ENCODE measurements at places on chromosomes 6 and 20.

DNA sequence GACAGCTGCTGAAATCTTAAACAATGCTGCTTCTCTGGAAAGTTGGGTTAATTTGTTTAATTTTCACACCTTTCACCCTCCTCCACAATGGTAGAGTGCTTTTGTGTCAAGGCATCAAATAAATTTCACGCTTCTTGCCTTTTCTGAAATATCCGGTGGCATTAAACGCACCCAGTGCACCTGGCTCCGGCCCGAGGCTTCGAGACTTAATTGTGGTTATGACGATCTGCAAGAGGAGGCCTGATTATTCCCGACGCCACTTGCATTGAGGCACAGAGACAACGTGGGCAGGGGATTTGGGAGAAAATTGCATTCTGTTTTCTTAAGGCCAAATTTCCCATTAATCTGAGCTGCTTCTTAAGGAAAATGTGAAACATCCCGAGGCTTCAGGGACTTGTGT, 152.2 kb downstream of the CDH4 start:
- DNase-seq, result no peak

DNA sequence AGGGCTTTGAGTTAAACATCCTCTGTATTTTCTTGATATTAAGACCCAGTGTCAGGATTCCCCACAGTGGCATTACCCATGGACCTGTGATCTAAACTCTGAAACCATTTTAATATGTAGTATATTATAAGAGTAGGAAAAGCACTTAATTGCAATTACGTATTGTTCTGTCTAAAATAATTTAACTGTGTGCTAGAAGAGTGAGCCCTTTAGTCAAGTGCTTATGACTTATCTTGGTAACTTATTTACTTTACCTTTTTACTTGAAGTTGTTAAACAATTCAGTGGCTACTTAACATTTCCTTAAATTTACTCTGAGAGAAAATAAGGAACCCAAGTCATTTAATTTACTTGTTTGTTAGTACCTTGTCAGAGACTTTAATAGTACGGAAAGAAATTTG, 173.6 kb downstream of the CDKAL1 start:
- no peak for DNase-seq

DNA sequence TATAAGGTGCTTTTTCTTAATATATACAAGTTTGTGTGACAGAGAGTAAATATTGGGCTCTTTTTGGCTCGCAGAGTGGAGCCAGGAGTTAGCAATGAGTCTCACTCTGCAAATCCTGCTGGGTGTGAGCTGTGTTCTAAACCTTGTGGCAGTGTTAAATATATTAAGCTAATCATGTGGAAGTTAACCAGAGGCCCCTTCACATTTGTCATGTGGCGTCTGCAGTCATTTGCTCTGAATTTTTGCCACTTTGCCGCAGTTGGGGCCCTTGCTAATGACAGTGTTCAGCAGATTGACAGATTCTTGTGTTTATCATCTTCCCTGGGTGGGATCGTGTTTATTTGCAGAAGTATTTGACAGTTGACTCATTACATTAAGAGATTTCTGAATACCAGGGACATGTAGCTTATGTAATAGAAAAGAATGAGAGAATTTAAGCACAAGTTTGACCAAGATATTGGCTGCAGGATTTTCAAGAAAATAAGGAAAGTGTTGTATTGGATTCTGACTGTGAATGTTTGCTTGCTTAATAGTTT, 37.9 kb downstream of the SPATA2 start:
- DNase-seq, result no peak

DNA sequence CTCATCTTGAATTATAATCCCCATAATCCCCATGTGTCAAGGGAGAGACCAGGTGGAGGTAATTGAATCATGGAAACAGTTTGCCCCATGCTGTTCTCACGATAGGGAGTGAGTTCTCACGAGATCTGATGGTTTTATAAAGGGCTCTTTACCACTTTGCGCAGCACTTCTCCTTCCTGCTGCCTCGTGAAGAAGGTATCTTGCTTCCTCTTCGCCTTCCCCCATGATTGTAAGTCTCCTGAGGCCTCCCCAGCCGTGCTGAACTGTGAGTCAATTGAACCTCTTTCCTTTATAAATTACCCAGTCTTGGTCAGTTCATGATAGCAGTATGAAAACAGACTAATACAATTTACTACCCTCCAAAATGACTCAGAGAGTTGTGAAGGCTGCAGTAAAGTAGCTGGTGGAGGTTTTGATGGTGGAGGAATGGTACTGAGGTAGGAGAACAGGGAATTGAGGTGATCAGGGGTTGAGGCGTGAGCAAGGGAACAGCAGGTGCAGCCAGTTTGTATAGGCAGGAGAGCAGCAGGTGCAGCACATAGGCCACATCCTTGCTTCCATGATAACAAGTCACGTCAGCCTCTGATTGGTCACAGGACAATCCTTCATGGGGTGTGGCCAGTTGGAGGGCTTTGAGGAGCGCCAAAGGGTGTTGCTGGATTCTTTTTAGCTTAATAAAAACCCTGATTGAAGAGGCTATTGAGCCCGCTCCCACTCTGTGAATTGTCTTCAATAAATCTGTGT, 150.0 kb downstream of the CDC5L start:
- peak; percentile 24 for DNase-seq

DNA sequence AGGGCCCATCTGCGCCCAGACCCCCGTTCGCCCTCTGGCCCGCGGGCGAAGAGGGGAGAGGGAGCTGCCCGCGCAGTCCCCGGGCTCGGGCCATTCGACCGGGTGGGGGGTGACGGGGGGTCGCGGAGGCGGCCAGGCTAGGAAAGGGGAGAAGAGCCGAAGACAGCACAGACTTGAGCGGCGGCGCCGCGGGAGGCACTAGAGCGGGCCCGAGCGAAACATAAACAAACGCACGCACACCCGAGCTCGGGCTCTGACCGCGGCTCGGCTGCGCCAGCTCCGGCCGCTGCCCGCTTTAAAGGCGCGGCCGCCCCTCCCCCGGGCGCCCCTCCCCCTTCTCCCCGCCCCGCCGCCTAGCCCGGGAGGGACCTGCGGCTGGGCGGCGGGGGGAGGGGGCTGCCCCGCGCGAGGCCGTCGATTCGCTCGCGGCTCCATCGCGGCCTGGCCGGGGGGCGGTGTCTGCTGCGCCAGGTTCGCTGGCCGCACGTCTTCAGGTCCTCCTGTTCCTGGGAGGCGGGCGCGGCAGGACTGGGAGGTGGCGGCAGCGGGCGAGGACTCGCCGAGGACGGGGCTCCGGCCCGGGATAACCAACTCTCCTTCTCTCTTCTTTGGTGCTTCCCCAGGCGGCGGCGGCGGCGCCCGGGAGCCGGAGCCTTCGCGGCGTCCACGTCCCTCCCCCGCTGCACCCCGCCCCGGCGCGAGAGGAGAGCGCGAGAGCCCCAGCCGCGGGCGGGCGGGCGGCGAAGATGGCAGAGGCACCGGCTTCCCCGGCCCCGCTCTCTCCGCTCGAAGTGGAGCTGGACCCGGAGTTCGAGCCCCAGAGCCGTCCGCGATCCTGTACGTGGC, at the start of gene FOXO3:
FOXO3 (plus strand) TSS at position 455 of the 846 bp plus-strand sequence; CDS start at position 747, 292 bp downstream.
- DNase-seq, result peak; percentile 36

DNA sequence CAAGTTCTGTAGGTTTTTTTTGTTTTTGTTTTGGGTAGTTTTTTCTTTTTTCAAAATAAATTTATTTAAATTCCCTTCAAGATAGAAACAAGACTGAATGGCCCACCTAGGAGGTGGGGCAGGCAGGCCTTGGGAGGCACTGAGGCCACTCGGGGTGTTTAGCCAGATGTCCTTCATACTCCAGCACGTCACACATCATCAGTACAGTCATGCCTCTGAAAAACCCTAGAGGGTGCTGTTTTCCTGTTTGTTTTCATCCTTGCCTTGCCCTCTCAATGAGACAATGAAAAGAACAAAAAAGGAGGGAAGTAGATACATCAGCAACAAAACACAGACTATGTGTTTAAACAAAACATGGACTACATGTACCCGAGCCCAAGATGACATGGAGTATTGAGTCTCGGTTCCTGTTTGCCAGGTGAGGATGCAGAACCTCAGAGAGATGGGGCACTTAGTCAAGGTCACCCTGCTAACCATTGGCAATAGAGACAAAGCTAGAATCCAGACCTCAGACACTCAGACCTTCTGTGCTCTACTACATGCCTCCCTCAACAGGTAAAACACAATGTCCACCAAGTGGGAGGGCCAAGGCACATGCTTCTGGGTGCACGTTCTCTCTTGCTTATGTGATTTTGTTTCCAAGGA, 26.8 kb upstream of the CLIC5 start:
- DNase-seq, result peak; percentile 30

- DNase-seq, result no peak
Measured at GRCh38 chr6:149461670-149462069, 23.1 kb downstream of the ZC3H12D start.

DNA sequence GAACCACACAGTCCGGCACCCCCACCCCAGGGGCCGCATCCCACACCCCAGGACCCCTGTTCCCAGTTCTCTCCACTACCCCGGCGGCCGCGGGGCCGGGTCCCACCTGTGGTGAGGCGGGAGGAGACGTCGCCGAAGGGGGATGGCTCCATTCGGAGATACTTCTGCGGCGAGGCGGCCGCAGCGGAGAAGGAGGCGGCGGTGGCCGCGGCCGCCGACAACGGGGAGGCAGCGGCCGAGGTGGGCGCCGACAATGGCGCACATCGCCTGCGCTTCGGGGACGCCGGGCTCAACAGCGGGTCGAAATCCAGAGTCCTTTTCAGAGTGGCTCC, 723 bp downstream of the AKIRIN2 start:
- no peak for DNase-seq

DNA sequence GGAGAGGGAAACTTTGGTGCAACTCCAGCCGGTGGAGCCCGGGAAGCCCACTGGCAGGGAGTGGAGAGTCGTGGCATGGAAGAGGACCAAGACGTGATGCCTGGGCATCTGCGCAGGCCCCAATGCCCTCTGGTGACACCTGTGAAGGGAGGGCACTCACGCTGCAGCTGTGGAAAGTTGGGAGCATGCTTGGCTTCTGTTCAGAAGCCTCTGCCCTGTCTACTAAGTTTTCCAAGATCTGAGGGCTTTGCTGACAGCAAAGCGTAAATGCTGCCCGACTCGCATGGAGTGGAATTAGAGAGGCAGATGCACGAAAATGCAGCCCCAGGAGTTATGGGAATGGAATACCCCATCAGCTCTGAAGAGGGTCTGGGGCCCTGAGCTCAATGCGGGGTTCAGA, 75.7 kb downstream of the SYNDIG1 start:
- no peak for DNase-seq

DNA sequence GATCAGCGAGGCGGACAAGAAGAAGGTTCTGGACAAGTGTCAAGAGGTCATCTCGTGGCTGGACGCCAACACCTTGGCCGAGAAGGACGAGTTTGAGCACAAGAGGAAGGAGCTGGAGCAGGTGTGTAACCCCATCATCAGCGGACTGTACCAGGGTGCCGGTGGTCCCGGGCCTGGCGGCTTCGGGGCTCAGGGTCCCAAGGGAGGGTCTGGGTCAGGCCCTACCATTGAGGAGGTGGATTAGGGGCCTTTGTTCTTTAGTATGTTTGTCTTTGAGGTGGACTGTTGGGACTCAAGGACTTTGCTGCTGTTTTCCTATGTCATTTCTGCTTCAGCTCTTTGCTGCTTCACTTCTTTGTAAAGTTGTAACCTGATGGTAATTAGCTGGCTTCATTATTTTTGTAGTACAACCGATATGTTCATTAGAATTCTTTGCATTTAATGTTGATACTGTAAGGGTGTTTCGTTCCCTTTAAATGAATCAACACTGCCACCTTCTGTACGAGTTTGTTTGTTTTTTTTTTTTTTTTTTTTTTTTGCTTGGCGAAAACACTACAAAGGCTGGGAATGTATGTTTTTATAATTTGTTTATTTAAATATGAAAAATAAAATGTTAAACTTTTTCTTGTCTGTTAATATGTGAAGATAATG, 2.2 kb downstream of the HSPA1B start:
- DNase-seq, result peak; percentile 42

GRCh38 chr6:139690007-139690406, 315.6 kb upstream of the CITED2 start:
- no peak for DNase-seq

DNA sequence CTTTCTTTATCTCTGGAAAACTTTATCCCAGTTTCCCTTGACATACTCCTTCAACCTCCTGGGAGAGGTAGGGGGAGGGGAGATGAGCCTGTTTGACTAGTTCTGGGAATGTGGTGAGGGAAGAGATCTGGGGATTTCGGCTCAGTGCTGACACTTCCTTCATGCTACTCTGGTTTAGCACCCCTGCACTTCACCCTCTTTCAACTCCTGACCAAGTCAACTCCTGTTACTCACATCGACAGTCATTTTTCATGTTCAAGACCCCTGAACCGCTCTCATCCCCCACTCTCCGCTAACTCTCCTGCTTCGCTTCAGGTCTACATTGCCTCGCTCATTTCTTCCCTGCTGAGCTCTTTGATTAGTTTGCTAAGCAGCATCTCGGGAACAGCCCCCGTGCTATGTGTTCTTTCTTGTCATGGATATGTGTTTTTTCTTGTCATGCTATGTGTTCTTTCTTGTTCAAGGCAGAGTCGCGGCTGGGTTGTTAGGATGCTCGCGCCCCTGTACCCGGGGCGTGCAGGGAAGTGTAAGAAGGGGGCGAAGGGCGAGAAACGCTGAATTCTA, 16.6 kb upstream of the TRIM27 start:
- DNase-seq, result peak; percentile 65

DNA sequence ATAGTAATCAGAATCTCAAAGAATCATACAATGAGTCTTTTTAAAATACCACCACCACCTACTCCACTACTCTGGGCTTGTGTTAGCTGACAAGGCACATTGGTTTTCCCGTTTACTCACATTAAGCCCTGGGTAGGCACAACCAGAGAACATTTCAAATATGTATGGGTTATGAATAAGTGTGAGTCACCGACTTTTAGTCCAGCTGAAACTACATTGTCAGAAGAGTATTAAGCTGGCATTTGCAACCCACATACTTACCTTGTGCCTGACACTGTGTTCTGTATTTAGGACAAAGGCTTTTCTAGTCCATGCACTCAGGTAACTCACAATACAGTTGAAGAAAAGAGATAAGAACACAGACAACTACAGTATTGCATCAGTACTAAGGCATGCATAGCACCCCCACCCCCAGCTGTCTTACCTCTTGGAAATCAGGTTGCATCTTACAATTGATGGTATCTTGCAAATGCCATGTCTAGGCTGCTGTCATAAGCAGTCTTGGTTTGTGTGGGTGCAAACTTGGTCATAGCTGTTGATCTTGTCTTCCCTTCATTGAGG, 40.3 kb upstream of the AHI1 start:
- no peak for DNase-seq

DNA sequence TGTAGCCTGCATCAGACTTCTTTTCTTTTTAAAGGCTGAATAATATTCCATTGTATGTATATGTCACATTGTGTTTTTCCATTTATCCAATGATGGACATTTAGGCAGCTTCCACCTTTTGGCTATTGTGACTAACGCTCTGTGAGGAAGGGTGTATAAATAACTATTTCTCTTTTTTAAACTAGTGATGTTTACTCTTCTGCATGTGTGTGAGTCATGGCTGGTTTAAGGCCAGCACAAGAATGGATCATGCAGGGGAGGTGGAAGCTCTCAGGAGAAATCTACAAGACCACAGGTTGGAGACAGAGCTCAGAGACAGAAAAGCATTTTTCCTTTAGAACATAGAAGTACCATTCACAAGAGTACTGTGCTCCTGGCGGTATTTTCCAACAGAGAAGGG, 307.2 kb downstream of the SOX4 start:
- no peak for DNase-seq
